ENCODE measurements at places on chromosomes 5 and 9.

DNA sequence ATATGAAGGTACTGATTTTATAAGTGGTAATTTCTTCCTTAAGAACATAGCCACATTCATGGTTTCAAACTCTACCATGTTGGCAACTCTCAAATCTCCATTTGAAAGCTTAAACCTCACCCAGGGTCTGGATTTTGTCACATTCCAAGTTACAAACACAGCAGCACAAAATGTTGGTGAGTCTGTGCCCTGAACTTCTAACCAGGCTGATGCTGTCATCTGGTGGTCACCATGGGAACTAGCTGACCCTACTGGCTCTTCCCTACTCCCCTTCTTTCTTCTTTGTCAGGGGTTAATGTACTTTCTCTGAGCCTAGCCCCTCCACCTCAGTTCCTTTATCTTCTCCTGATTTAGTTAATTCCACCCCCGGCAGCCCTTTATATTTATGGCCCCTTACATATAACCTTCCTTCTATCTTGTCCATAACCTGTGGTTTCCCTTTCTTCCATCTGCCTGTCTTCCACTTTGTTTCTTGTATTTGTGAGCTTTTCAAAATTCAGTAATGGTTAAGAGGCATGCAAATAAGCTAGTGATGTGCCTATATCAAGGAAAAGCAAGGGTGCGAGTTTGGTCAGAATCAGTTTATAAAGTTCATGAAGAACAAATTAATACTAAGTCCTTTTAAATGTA lies 35.9 kb downstream of the TGFBR1 start:
- DNase-seq, result peak; percentile 28

DNA sequence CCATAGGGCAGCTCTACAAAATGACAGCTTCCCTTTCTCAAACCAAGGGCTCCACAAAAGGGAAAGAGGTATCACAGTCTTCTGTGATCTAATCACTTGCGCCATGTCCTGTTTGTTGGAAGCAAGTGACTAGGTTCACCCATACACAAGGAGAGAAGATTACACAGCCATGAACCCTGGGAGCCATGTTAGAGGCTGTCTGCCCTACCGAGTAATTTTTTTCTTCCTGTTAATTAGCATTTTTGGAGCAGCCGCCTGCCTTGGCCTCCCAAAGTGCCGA lies 33.2 kb upstream of the GOLPH3 start:
- DNase-seq, result no peak

- DNase-seq, result no peak
Measured at GRCh38 chr5:178147406-178147805, 6.3 kb downstream of the NHP2 start.

DNA sequence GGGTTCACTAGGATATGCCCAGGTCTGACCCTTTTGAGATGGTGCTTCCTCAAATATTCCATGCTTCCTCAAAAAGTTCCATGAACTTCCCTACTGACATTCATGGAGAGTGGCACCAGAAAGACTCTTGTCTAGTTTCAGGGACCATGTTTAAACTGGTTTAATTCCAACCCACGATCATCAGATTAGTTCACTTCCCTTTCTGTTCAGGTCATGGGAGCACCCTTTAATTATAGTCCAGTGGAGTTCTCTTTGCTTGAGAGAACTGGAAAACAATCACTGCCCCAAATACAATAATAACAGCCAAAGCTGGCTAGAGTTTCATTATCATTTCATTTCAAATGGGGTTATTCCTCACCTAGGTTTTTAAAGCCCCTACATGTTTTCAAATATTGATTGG lies 9.7 kb upstream of the ERBIN start:
- no peak for DNase-seq

DNA sequence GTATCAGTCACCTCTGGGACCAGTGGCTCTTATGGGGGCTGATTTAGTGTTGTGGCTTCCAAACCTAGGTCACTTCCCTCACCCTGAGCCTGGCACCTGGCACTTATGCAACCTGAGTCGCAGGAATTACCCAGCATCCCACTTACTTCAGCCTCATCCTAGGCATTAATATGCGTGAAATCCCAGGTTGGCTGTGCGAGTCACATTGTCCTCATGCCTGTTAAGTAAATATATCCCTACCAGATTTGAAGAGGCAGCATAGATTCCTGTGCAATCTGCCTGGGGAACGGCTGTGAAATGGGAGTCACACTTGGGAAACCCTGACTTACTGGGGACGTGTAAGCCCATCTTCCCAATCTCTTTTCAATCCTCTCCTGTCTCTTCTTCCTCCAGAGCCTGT lies 42.7 kb upstream of the AKNA start:
- DNase-seq, result no peak

- DNase-seq, result no peak
Measured at GRCh38 chr9:101269591-101270283, 115.1 kb downstream of the BAAT start.

DNA sequence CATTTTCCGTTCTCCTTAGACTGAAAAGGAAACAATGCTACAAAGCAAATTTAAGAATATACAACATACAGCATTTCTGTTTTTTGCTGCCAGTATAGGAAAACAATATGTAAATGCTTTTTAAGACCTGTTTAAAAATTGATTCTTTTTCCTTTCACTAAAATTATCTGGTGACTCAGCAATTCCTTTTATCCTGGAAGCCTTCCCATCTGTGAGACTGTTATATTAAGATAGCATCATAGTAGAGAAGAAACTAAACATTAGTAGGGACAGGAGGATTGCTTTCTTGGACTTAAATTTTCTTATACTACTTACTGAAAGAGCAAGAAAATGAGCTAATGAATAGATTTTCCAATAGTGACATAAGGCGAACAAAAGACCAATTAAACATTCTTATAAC lies 30.0 kb upstream of the GPR21 start:
- DNase-seq, result no peak

GRCh38 chr9:3534614-3535404 lies 9.0 kb upstream of the RFX3 start:
- DNase-seq, result no peak

DNA sequence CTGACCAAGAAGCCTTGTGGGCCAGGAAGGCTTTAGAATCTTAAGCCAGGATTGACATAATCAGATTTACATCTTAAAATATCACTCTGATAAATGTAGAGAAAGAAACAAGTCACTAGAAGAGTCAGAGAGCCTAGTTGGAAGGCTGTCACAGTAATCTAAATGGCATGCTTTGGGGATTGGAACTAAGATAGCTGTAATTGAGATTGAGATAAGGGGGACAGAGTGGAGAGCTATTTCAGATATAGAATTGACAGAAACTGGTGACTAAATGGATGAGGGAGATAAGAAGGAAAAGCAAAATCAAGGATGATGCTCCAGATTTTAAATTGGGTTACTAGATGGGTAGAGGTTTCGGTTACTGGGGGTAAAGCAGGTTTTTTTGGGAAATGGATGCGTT lies 100.5 kb downstream of the XRCC4 start:
- DNase-seq, result no peak

GRCh38 chr5:122772446-122772845 lies 2.4 kb upstream of the SNX2 start:
- DNase-seq, result no peak

- no peak for DNase-seq
Measured at GRCh38 chr9:110764006-110764405, 95.4 kb downstream of the MUSK start.

DNA sequence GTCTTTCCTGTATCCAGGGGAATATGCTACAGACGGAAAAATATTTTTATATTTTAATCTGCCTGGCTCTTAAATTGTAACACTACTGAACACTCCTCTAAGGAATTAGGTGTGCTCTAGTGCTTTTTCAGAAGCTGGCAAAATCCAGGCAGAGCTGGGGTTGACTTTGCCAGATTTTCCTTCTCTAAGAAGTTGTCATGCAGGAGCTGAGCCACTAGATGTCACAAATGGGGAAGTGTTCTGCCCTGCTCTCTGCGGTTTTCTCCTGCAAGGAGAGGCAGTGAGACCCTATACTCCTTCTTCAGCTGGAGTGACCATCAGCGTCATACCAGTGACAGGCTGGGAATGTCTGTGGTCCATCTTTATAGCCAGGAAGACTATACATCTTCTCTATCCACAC lies 112.5 kb downstream of the HAPLN1 start:
- DNase-seq, result peak; percentile 47

GRCh38 chr5:107476783-107477182 lies 194.0 kb downstream of the EFNA5 start:
- DNase-seq, result no peak

DNA sequence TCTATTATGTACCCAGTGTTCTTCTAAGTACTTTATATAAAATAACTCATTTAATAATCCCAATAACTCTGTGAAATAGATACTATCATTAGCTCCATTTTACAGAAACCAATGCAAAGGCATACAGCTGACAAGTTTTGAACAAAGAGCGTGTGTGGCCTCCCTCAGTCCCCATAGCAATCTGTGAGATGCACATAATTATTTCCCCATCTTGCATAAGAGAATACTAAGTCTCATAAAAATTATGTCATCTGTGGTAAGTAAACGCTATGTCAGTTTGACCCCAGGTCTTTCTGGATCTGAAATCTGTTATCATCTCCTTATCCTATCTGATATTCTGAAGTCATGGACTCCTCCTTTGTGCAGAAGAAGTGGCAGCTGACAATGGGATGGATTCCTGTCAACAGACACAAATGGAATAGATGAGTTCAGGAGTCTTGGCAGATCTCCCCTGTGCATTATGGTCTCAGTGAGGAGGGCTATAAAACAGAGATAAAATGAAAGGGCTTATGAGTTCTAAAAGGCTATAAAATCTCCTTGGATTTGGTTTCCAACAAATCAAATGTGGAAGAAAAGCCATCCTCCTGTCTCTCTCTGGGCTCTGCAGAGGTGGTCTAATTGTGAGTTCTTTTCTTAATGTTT lies 162.5 kb upstream of the TLE4 start:
- no peak for DNase-seq
